ENCODE measurements at places on chromosomes 6 and 20. TPM values are rescaled to one million over a fixed set of nuclear protein-coding genes. Genes with fewer than 3 reads are reported as not detected.
A peak's percentile ranks its signal among the peaks of the same experiment; 100 is the strongest.

BANF2 gene
- total RNA-seq, result not detected

VEGFA gene
- total RNA-seq, result 359 TPM

- H3K4me3 ChIP-seq, result no peak overlapping the region
- no peaks in the 10 kb centered on the region for H3K4me1 ChIP-seq
These were observed 40.9 kb upstream of the NNAT start for GRCh38 chr20:37479925-37480691.

DNA sequence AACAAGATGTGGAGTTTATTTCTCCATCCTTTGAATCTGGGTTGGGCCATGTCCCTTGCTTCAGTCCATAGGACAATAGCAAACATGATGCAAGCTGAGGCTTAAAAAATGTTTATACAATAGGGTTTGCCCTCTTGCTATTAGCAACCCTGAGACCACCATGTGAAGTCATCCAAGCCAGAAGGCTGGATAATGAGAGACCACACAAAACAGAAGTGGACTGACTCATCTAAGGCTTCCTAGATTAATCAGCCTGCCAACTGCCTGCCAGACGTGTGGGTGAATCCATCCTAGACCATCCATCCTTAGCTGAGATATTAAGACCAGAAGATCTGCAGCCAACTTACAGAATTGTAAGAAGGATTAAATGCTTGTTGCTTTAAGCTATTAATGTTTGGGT is 38.1 kb upstream of the ISM1 start:
- no peaks in the 10 kb centered on the region for H3K4me1 ChIP-seq
- H3K36me3 ChIP-seq, result no peaks in the 10 kb centered on the region
- no peak overlapping the region for H3K27ac ChIP-seq
- H3K27me3 ChIP-seq, result no peaks in the 10 kb centered on the region

LAMA4 gene
- total RNA-seq, result 103 TPM

RWDD2A gene
- 3.3 TPM for total RNA-seq

- H3K4me3 ChIP-seq, result no peak overlapping the region
- no peak for DNase-seq
- peaks cover 68% of the 10 kb centered on the region for H3K27me3 ChIP-seq
These were observed 8.2 kb downstream of the ARHGAP40 start for GRCh38 chr20:38609815-38610214.

SMLR1 gene
- total RNA-seq, result not detected

RIMS4 gene
- 0.11 TPM for total RNA-seq

- DNase-seq, result no peak
- H3K27me3 ChIP-seq, result peaks cover 95% of the 10 kb centered on the region
- peaks cover 36% of the 10 kb centered on the region for H3K4me1 ChIP-seq
- no peaks in the 10 kb centered on the region for H3K36me3 ChIP-seq
- H3K27ac ChIP-seq, result no peak overlapping the region
These were observed 100.8 kb downstream of the OR2B2 start for GRCh38 chr6:27811451-27811772.

DNA sequence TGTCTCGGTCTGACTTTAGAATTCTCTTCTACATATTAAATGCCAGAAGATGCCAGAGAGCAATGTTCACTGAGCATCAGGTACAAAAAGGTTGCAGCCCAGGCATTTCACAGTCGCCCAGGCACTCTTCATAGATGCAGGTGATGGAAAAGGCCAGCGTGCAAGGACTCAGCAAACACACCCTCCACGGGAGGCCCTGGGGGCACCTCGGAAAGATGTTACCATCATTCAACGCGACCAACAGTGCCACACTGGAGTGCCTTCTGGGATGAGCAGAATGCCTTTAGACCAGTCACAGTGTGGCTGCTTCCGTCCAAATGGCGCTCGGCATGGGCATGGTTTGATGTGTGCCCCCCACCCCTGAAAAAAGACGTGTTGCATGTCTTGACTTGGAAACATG is 4.5 kb upstream of the RAMACL start:
- no peak overlapping the region for H3K27ac ChIP-seq
- H3K36me3 ChIP-seq, result no peaks in the 10 kb centered on the region
- H3K4me1 ChIP-seq, result peaks cover 45% of the 10 kb centered on the region
- no peak for DNase-seq
- H3K4me3 ChIP-seq, result no peak overlapping the region

DNA sequence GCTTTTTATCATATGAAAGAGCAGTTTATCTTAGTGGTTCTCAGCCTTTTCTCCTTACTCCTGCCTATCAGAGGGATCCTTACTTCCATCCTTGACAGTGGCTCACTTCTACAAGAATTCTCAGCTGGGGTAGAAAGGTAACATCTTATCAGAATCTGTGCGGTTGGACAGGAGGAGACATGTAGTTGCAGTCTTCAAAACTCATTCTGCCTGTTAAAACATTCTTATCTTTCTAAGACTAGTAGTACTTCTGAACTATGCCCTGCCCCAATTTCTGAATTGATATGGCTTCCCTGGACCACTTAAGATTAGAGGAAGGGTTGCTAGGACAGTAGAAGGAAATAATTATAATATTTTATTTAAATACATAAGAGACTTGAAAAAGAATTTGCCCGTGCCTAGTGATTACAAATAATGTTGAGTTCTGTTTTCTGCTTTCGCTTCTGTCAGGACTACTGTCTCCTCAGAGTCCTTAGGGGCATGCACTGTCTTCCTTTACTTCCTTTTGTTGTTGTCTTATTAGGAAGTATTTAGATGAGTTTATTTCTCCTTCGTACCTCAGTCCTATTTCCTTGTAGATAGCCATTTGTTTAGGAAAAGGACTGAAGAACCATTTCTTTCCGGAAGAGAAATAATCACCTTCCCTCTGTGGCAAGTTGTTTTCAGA is 24.9 kb downstream of the BLTP3A start:
- H3K4me1 ChIP-seq, result peaks cover 73% of the 10 kb centered on the region
- H3K4me3 ChIP-seq, result no peak overlapping the region
- no peak for DNase-seq
- H3K36me3 ChIP-seq, result peaks cover 4% of the 10 kb centered on the region
- no peaks in the 10 kb centered on the region for H3K27me3 ChIP-seq

- H3K36me3 ChIP-seq, result peaks cover 29% of the 10 kb centered on the region
- no peaks in the 10 kb centered on the region for H3K27me3 ChIP-seq
- DNase-seq, result no peak
These were observed 4.5 kb downstream of the DEK start for GRCh38 chr6:18259675-18260447.

DNA sequence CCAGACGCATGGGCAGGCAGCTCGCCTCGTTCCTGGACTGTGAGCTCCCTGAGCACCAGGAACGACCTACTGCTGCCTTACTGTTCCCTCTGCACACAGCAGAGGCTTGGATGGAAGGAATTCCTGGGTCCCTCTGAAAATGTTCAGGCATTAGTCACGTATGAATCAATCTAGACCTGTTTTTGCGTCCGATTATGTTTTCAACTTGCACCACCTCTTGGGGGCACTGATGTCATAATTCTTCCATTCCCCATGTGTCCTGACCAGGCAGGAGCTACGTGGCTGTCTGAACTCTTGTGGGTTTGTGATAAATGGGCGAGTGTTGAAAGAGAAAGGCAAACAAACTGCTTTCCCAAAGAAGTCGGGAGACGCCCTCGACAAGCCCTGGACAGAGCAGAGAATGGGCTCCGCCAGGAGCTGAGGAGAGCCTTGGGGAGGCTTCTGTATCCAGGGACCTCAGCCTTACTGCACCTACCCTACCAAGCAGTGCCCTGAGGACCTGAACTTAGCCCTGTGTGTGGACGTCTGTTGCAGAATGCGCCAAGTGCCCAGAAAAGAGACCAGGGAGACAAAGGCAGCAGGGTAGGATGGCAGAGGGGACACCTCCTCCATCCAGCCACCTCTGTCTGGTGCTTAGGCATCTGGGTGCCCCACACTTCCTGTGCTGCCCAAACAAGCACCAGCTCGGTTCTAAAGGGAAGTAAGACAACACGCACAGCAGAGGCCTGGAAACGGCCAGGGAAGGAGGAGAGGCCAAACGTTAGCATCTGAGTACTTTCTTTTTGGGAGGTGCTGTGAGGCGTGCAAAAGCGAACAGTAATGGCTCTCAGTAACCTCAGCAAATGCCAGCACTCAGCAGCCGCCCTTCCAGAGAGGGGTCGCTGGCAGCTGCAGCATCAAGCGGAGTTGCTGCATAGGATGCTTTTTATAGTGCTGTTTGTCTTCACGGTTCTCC is 124.2 kb downstream of the LY86 start:
- no peaks in the 10 kb centered on the region for H3K27me3 ChIP-seq
- H3K4me3 ChIP-seq, result no peak overlapping the region
- peaks cover 44% of the 10 kb centered on the region for H3K4me1 ChIP-seq

- no peak overlapping the region for H3K4me3 ChIP-seq
- peaks cover 62% of the 10 kb centered on the region for H3K4me1 ChIP-seq
- H3K27me3 ChIP-seq, result no peaks in the 10 kb centered on the region
- H3K27ac ChIP-seq, result peak overlapping the region; percentile 88
- no peaks in the 10 kb centered on the region for H3K36me3 ChIP-seq
These were observed 134.6 kb upstream of the NEDD9 start for GRCh38 chr6:11366934-11367637.

DNA sequence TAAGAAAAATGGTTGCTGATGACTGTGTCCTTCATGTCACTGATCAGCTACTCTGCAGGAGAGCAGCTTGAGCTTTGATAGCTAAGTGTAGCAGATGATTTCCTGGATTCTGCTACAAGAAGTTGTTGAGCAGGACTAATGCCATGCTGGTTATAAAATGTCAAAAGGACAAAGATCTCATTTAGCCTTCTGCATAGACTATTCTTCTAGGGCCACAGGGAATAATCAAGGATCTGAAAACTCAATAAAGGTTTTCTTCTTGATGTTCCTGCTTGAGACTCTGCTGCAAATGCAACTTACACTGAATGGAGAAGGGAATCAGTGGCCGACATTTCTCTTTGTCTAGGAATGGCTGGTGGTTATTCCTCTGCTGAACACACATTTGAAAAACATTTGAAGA is 360.3 kb upstream of the PTCHD4 start:
- no peaks in the 10 kb centered on the region for H3K27me3 ChIP-seq
- no peaks in the 10 kb centered on the region for H3K4me1 ChIP-seq
- no peaks in the 10 kb centered on the region for H3K36me3 ChIP-seq
- no peak overlapping the region for H3K27ac ChIP-seq

DNA sequence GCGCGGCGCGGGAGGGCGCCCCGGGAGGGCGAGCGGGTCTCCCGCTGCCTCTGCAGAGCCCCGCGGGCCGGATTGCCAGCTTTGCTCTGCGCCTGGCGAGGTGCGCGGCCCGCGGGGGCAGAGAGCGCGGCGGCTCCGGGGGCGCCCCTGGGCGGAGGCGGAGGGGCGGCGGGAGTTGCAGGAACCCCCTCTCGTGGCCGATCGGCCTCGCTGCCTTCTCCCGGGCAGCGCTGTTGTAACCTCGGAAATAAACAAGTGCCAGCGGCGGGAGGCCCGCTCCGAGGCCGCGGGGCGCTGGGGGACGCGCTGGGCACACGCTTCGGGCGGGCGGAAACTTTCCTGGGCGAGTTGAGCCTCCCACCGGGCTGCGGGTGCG is 1.2 kb downstream of the CDH4 start:
- H3K4me3 ChIP-seq, result peak overlapping the region; percentile 64
- H3K36me3 ChIP-seq, result no peaks in the 10 kb centered on the region
- H3K4me1 ChIP-seq, result peaks cover 15% of the 10 kb centered on the region
- peaks cover 92% of the 10 kb centered on the region for H3K27me3 ChIP-seq

- DNase-seq, result peak; percentile 21
- no peak overlapping the region for H3K4me3 ChIP-seq
- H3K27ac ChIP-seq, result no peak overlapping the region
- H3K4me1 ChIP-seq, result no peaks in the 10 kb centered on the region
- H3K36me3 ChIP-seq, result no peaks in the 10 kb centered on the region
These were observed 224.2 kb downstream of the NFATC2 start for GRCh38 chr20:51318058-51318949.

DNA sequence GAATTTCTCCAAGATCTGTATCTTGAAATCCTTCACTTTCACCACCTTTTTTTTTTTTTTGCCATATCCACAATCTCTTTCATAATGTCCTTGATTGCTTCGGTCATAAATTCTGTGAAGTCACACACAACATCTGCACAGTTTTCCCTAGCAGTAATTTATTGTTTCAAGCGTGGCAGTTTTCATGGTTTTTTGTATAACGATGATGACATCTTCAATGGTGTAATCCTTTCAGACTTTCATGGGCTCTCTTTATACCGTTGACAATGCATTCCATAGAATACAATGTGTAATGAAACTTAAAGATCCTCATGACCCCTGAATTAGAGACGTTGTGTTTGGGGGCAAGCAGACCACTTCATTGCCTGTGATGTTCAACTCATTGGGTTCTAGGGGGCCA is 693.1 kb downstream of the PTPRT start:
- H3K27ac ChIP-seq, result no peak overlapping the region
- no peaks in the 10 kb centered on the region for H3K27me3 ChIP-seq
- no peaks in the 10 kb centered on the region for H3K36me3 ChIP-seq
- no peak for DNase-seq

DNA sequence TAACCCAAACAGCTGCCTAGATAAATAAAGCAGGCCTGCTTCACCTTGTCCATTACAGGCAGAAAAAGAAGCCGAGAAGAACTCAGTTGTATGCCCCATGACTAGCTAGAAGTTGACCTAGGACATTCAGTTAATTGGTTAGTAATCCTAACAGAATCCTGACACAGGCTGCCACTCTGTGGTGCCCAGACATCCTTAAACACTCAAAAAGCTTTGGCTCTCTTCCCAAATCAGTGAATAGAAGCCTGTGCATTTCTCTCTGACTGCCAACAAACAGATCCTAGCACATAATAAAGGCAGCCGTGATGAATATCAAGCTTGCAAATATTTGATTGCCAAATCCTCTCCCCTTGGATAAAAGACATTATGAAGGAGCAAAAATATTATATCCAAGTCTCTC is 519.1 kb upstream of the EYS start:
- H3K36me3 ChIP-seq, result no peaks in the 10 kb centered on the region
- H3K4me3 ChIP-seq, result no peak overlapping the region
- no peaks in the 10 kb centered on the region for H3K4me1 ChIP-seq
- H3K27ac ChIP-seq, result peak overlapping the region; percentile 30

- H3K27ac ChIP-seq, result no peak overlapping the region
- H3K27me3 ChIP-seq, result peaks cover 5% of the 10 kb centered on the region
- no peak overlapping the region for H3K4me3 ChIP-seq
- no peaks in the 10 kb centered on the region for H3K36me3 ChIP-seq
- DNase-seq, result no peak
- H3K4me1 ChIP-seq, result no peaks in the 10 kb centered on the region
These were observed 369.1 kb downstream of the MAFB start for GRCh38 chr20:40319741-40320516.

DNA sequence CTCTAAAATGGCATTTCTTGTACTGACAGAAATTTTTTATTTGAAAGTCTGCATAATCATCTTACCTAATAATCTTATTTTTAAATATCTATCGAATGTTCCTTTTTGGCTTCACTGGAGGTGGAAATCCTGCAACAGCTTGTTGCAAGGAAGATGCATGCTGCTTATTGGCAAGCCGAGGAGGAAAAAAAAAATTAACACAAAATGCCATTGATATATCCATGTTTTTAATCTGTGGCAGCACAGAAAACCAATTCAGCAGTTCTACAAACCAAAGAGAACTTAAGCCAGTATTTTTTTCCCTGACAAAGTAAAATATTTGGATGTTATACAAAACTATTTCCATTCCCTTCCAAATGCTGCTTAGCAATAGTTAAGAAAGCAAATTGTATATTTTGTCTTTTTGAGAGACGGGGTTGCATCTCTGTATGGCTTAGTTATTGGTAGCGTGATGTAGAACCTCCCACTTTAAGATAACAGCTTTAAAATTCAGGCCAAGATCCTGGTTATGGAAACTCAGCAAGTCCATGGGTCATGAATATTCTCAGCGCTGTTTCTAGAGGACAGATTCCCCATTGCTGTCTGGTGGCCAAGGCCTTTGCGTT is 231.4 kb downstream of the TMEM242 start:
- H3K27me3 ChIP-seq, result no peaks in the 10 kb centered on the region
- H3K4me3 ChIP-seq, result no peak overlapping the region
- H3K4me1 ChIP-seq, result peaks cover 77% of the 10 kb centered on the region
